ENCODE measurements at places on chromosomes 4 and X.

DNA sequence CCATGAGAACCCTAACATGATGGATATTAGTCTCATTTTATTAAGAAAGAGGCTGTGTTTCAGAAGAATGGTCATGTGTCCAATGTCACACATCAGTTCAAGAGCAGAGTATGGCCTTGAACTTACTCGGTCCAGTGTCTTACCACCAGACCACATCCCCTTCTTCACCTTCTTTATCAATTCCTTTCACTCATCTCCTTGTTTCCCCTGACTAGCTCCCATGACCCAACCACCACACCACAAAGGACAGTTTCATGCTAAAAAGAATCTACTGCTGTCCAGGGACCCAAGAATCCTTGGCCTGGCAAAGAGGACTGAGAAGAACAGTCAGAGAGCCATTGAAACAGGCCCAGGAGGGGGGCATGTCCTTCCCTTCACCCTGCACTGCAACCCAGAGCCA is 33.6 kb upstream of the MSN start:
- no peak for DNase-seq

DNA sequence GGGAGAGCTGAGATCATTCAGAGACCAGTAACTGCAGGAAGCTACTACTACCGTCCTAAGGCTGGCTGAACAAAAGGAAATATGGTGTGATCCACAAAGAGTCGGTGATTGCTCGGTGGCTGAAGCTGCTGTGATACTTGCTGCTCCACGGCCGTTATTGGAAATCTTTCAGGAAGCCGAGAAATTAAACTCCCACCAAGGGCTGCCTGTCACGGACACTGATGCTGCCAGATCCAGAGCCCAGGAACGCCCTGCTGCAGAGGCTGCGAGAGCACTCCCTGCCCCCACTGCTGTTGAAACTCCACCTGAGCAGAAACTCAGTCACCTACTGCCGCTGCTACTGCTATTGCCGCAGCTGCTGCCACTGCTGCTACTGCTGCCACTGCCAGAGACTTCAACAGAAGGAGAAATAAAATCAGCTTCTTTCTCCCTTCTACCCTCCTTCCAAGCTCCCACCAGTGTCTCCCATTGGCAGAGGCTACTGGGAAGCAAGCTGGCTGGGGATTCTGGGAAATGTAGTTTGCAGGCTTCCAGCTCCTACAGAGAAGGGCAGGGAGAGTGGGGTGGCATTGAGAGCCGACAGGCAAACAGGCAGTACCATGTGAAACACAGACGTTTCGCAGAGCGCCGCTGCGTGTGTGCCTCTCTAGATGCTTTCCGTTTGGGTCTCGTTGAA is 126.0 kb upstream of the ENPP6 start:
- DNase-seq: peak; percentile 78

DNA sequence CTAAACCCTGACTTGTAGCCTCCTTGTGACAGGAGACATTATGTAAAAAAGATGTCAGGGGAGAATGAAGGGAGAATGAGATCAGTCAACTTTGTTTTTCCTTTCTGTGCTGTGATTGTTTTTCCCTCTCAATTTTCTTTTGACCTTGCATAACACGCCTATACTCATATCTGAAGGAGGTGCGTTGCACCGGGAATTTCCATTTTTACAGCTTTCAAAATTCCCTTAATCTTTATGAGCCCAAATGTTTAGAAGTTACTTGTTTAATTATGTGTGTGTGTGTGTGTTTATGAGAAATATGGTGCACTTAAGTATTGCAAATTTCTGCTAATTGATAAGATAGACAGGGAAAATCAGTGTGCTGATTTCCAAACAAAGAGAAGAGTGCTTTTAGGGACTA is 21.6 kb downstream of the SYNPO2 start:
- DNase-seq: no peak

DNA sequence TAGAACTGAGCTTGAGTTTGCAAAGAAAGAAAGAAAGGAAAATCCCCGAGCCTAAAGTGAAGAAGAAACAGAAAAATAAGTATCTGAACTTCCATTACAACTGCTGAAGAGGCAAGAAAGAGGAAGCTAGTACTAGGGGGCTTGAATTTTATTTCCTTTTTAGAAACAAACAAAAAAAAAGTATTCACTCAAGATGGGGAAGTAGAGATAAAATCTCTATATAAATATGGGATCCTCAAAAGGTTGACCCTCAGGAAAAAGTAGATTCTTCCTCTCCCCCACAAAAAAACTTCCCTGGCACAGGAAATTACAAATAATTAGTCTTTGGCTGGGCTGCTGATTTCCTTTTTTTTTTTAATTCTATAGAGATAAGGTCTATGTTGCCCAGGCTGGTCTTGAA is 16.0 kb downstream of the LRBA start:
- DNase-seq: no peak

GRCh38 chr4:181643466-181643865 is 599.7 kb upstream of the TENM3 start:
- DNase-seq: no peak

GRCh38 chr4:25986807-25987206 is 72.8 kb downstream of the SMIM20 start:
- DNase-seq: no peak

- no peak for DNase-seq
Measured at GRCh38 chrX:115582616-115583495, 21.9 kb downstream of the PLS3 start.

GRCh38 chrX:41025926-41026701 is 59.1 kb upstream of the USP9X start:
- no peak for DNase-seq

DNA sequence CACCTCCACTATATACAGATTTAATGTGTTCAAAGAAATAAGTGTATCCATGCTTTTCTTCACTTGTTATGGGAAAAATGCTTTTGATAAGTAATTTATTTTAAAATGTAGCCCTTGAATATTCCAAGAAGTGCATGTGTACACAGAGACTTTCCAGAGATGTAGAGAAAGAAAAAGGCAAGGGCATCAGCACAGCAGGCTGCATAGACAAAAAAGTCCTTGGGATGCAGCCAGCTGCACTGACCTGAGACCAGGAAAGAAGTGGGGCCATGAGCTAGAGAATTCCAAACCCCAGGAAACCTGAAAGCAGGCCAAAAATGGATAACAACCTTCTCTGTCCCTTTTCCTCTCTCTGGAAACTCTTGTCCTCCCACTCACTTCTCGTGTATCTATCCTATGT is 51.6 kb upstream of the PRDM8 start:
- DNase-seq: no peak

- DNase-seq: peak; percentile 54
Measured at GRCh38 chr4:184265546-184266351, 48.1 kb upstream of the ENPP6 start.

DNA sequence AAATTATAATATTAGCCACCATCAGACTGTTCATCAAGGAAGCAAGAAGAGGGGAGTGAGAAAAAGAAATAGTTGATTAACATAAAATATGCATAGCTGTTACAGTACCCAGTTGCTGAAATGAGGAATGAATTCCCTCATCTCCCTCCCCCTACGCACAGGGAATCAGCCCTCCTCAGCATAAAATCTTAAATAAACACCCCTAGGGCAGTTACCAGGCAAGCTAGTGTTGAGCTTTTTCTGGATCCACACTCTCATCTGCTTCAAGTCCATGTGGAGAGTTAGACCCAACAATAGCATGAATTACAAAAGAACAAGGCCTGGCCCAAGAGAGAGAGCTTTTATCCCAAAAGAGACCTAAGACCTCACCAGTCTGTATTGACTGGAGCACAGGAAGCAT is 19.0 kb upstream of the SYTL4 start:
- DNase-seq: no peak

DNA sequence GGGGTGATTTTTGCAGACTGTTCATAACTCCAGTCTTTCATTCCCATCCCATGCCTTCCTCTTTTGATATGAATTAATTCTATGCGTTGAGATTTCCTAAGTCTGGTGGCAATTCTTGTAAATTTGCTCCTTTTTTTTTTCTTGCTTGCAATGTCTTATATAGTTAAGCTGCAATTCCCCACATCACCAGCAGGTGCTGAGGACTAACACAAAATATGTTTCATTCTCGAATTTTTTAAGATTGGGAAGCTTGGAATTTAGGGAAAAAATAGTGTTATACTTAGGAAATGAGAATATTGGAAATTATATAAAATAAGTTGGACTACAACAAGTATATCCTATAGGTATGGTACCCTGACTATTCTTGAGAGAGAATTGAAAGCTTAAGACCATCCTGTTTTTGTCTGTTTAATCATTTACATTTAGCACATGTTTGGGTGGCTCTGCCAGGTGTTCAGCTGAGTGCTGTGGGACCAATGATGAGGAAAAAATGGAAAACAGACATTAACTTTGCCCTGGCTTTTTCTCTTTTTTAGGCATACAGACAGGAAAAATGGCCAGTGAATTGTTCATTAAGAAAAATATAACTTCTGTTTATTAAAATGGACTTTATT is 30.2 kb downstream of the AFF2 start:
- DNase-seq: peak; percentile 27

- no peak for DNase-seq
Measured at GRCh38 chr4:1541449-1542225, 135.4 kb upstream of the NKX1-1 start.

GRCh38 chr4:7487502-7487901 is 52.8 kb upstream of the PSAPL1 start:
- DNase-seq: no peak

DNA sequence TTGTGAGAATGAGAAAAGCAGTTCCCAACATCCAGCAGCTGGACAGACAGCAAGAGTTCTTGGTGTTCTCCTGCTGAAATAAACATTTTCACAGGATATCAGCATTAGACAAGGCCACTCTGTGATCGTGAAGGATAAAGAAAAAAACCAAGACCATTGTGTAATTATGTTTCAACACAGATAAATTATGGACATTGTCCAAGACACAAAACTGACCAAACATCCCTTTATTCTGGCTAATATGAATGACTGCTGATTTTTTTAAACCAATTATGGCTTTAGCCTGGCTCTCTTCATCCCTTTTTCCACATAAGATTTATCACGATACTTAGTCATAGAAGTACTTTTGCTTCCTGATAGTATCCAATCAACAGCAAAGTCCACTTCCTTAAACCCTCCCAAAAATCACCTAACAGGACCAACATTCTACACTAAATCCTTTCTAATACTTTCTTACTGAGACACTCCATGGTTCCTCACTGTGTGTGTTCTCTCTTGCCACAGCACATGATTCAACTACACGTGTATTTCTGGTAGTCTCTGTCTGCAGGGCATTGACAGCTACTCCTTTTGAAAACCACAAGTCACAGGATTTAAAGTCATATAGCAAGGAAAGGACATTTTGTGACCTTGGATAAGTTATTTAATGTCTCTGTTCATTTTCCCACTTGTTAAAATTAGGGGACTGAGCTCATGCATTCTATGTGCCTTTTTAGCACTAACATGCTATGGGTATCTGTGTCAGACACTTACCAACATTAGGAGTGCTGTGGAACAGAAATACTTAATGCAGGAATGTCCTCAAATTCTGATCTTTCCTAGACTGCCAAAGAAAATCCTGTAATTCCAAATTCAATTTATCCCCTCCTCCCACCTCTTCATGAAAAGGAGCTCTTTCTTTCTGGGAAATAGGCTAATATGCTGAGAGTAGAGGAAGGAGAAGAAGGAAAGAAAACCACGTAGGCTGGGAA is 137.2 kb upstream of the PGRMC2 start:
- DNase-seq: peak; percentile 42

DNA sequence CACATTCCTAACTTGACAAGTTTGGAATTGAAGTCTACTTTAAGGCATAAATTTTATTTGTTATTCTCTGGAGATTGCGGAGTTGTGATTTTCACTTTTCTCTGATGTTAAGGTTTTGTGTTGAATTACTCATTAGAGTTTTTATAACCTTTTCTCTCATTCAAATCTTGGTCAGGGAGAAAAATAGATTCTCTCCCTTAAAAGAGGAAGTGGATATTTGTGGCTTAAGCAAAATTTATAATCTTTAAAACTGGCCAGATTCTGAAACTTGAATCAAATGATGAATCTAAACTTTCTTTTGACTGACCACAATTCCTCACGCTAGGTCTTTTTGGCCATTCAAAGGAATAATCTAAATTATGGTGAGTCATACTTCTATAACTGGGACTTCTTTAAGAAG is 361.4 kb downstream of the TEX13C start:
- DNase-seq: no peak

DNA sequence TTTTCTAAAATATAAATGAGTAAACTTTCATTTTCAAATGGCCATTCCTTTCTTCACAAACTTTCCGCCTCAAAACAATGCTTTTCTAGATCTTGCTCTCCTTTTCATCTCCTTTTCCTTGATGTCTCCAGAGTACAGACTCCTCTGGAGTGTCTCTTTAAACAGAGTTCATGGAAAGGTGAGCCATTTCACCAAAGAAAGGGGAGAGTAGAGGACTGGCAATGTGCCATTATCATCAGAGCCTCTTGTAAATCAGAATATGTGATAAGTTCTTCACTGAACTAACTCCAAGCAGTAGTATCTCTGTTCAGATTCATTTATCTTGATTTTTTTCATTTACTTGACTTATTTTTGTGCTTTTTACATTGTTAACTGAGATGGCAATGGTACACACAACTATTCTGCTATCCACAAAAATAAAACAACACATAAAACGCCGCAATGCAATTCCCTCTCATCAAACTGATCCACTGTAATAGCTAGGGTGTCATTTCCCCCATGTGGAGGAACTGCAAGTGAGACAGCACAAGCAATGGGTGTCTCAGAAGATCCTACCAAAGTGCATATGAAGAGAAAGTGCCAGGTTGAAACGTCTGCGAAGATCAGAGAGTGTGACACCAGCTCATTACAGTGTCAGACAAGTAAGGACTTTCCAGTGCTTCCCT is 125.4 kb downstream of the RASL11B start:
- DNase-seq: no peak

DNA sequence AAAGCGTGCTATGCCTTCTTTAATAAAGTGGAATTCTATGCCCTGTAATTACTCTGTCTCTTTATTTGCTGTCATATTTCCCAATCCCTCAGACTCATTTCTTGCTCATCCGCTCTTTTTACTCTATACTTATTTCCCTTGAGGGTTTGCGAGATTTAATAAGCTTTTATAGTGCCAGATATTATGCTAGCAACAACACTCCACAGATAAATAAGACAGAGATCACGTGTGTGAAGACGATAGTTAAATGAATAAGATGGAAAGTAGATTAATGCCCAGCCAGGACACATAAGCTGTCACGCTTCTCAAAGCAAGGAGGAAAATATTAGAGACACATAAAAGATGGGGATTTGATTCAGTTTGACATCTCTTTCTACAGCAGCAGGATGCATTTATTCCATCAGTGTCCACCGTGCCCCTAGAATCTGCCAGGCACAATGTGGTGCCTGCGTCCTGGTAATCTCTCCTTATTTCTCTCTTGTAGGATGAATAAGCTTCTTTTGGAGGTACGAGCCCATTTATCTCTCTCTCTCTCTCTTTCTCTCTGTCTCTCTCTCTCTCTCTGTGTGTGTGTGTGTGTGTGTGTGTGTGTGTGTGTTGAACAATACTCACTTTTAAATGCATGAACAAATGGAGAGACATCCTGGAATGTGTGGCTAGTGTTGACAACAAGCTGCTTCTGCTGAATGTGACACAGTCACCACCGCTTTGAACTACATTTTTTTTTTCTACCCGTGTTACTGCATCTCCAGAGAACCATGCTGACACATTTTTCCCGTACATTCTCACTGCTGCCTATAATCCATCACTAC is 48.2 kb downstream of the TMEM156 start:
- peak; percentile 77 for DNase-seq

GRCh38 chr4:120517966-120518365 is 404.6 kb downstream of the PRDM5 start:
- peak; percentile 49 for DNase-seq

All from fibroblast of skin of scalp (primary cell).